Osteoblast (primary cell): ENCODE measurements at places on chromosomes 12 and 14.
A peak's percentile ranks its signal among the peaks of the same experiment; 100 is the strongest.

DNA sequence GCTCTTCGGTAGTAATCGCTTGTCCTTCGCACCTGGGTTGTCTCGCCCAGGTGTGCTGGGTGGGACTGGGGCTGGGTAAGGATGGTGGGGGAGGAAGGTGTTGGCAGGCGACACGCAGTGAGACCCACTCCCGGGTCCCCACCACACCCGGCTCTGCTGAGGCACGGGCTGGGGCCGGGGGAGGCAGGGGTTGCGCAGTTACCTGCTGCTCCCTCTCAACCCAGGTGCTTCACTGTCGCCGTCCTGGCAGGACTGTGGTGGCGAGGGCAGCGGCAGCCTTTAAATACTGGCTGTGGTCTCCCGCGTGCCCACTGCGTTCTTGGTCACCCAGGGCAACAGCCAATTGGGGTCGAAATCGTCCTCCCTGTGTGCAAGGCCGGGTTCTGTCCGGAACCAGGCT, at the start of gene CCER1:
Gene CCER1 (minus strand): TSS at position 256 of the 400 bp plus-strand sequence. CDS start 434 bp downstream, outside the sequence.
- DNase-seq = no peak

DNA sequence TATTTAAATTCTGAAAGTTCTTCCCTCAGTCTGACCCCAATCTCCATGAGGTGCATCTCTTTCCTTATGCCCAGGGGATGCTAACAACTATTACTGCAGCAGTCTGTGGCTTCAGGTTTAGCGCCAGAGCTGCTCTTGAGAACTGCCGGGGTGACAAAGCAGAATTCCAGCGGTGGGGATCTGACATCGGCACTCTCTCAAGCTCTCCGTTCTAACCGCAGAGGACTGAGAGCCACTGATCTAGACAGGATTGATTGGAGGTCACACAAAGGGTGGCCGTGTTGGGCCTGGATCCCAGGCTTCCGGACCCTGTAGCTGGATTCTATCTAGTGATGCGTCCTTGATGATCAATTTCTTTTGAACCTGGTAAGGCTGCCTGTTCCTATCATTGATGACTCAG, 155.6 kb upstream of the TMEM132C start:
- no peak for DNase-seq

DNA sequence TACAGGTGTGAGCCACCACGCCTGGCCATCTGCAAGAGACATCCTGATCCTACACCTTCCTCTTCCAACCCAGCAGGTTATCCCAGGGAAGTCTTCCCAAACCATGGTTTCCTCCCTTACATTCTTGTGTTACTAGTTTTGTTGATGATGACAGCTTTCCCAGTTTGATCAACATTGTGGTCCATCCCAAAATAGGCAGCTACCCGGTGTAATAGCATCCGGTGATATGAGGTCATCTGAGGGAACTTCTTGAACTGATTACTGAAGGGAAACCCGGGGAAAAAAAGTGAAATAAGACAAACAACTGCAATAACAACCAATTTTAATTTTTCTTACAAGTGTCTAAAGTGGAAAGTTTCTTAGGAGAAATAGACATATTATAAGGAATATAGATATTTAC, 45.3 kb upstream of the STAC3 start:
- no peak for DNase-seq

GRCh38 chr14:88482524-88482923, 72.3 kb downstream of the PTPN21 start:
- no peak for DNase-seq

DNA sequence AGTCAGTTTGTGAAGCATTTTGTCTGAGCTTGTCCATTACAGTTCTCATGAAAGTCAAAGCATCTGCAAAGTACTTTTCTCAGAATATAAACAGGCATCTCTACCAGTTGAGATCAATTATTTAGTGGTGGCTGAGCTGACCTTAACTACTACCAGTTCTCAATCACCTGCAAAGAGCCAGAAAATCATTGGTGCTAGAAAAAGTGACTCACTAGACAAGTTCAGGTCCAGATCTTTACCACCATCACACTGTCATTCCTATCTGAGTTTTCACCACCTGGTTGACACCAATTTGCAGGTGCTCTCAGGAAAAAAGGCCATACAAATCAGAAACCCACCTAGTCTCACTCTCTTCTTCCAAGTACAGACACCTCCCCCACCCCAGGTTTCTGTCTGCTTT, 33.3 kb downstream of the ITPR2 start:
- DNase-seq = peak; percentile 19

- DNase-seq = peak; percentile 92
Observed at GRCh38 chr12:99984271-99985128, at the start of gene ANKS1B. ANKS1B (minus strand) TSS chr12:99984936; CDS start chr12:99984237, 699 bp downstream.

DNA sequence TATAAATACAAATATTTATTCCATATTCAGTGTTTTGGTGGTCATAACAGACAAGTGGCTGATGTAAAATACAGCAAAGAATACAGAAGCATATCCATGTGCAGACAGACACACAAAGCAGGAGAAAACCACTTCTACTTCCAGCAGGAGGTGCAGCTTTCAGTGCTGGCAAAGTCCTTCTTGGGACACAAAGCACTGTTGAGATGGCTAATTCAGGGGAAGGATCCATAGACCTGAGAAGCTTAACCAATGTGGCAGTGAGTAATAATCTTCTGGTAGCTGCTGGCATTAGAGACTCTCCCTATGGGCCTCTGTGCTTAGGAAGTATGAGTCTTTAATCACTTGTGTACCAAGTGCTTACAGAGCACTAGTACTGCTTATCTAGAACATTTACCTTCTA, 26.8 kb downstream of the AMN1 start:
- DNase-seq = peak; percentile 54

DNA sequence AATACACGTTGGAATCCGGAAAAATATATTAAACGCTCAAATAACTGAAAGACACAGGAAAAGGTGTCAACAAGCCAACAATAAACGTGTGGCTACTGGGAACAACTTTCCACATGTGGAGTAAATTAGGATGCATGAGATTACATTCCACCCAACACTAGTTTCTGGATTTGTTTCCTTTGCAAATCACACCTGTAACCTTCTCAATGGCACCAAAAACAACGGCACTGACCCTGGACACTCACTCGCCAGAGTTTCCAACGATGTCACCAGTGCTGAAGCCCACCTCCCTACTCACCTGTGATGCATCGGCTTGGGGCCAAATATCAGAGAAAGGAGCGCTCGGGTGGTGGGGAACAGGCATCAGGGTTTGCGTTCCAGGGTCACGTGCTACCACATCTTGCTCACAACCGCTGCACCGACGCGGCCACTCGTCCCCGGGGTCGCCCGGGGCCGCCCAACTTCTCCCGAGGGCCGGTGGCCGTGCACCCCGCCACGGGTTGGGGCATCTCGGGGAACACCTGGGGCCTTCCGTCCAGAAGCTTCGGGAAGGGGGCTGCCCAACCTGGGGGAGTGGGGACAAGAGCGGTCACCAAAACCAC, 629 bp downstream of the PRDM4 start:
- peak; percentile 73 for DNase-seq

GRCh38 chr12:113422030-113422885, at the start of gene SDSL:
SDSL (plus strand) TSS chr12:113422380; CDS start chr12:113427983, 5,603 bp downstream.
- DNase-seq = peak; percentile 94

GRCh38 chr12:120668091-120668867, 18.7 kb upstream of the MLEC start:
- no peak for DNase-seq

DNA sequence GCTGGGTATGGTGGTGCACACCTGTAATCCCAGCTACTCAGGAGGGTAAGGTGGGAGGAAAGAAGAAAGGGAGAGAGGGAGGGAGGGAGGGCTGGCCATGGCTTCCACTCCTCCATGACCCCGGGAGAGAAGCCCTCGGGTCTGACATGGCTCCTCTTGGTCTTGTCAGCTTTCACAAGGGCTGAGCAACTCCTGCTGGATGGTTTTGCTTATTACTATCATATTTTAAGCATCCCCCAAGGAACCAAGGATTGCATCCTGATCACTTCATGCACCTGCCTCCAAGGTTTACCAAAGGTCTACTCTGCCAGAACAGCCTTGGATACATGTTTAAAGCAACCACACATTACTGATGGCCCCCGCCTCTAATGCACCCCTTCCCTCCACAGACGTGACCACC, 28.0 kb upstream of the NCOR2 start:
- peak; percentile 64 for DNase-seq

- DNase-seq = no peak
Observed at GRCh38 chr12:95017482-95017881, 14.0 kb upstream of the NDUFA12 start.

DNA sequence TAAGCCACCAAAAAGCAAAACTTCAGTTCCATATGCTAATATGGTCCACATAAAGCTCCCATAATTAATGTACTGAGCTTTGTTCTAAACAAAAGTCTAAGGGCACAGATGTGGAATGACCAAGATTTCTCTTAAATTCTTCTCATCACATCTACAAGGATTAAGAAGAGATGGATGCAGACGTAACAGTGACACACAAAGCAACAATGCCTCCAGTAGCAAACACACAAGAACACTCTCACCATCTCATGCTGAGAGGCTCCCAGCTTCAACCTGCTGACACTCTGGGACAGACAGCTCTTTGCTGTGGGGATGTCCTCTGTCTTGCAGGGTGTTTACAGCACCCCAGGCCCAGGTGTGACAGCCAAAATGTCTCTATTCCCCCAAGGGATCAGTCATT, 48.2 kb downstream of the SETD3 start:
- no peak for DNase-seq

GRCh38 chr12:25352083-25352918, 101.6 kb upstream of the KRAS start:
- DNase-seq = no peak

- no peak for DNase-seq
Observed at GRCh38 chr14:98958048-98958631, 313.9 kb downstream of the BCL11B start.

DNA sequence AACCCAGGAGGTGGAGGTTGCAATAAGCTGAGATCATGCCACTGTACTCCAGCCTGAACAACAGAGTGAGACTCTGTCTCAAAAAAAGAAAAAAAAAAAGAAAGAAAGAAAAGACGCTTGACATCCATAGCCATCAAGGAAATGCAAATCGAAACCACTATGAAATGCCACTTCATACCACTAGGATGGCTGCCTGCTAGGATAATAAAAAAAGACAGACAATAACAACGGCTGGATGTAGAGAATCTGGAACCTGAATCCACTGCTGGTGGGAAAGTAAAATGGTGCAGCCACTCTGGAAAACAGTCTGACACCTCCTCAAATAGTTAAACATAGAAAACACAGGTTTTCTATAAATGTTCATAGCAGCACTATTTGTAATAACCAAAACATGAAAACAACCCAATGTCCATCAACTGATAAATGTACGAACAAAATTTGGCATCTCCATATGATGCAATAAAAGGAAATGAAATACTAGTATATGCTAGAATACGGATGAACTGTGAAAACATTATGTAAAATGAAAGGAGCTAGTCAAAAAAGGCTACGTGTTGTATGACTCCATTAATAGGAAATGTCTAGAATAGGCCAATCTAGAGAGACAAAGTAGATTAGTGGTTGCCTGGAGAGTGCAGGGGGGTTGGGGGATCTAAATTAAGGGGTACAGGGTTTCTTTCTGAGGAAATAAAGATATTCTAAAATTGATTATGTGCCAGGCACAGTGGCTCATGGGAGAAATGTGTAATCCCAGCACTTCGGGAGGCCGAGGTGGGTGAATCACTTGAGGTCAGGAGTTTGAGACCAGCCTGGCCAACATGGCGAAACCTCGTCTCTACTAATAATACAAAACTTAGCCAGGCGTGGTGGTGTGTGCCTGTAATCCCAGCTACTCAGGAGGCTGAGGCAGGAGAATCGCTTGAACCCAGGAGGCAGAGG, 9.7 kb downstream of the WSB2 start:
- no peak for DNase-seq

- DNase-seq = no peak
Observed at GRCh38 chr12:85603556-85603955, 232.7 kb downstream of the RASSF9 start.

DNA sequence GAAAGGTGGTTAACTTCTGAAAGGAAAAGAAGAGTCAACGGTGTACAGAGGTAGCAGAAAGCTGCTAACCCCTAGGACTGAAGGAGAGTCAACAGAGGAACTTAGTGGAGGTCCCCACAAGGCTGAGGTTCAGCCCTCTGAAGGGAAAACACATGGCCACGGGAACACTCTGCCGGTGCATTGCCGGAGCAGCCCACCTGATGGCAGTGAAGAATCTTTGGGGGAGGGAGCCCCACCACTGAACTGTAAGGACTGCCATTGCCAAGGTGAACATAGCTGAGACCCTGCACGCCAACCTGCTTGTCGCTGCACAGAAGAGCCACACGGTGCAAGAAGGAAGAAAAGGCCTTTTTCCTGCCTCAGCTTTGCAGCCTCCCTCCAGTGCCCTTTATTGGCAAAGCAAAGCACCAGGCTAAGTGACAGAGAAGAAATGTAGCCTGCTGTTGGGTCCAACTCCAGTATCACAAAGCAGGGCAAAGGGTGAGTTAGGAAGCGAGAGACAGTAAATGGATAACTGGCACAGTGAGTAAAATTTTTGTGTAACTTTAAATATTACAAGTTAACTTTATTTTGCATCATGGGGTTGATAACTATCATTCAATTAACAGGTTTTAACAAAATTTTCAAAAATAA, 76.9 kb downstream of the LIN52 start:
- DNase-seq = peak; percentile 60

GRCh38 chr12:20400003-20400402, 31.7 kb downstream of the PDE3A start:
- no peak for DNase-seq

DNA sequence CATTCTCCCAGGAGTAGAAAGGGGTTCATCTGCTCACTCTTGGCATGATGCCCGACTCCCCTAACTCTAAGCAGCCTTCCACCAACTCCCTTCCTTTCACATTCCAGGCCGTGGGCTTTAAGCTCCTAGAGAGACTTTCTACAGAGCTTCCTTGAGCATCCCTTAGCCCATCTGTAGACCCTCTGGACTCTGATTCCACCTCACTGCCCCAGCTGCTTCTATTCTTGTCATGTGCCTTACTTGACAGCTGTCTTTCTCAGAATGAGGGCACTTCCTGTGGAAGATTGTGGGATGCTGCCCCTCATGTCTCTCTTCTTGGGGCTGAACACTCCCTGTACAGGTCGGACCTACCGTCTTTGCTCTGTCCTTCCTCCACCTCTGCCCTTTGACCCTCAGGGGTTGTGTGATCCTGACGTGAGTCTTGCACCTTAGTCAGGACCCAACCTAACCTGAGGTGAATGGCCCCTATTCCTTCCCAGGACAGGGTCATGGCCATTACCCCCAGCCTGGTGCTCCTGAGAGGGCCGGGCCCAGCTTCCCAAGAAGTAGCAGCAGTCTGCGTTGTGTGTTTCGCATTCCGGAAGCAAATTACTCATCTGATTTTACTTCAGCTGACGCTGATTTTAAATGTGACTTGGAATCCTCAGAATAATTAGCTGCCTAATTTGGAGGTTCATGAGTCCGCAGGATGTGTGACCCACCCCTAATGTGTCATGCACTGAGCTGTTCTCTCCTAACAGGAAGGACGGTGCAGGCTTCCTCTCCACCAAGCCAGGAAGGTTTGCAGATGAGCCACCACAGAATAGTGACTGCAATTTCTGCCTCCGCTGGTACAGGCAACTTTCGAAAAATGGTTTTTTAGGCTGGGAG, 2.7 kb upstream of the GALNT6 start:
- peak; percentile 97 for DNase-seq

DNA sequence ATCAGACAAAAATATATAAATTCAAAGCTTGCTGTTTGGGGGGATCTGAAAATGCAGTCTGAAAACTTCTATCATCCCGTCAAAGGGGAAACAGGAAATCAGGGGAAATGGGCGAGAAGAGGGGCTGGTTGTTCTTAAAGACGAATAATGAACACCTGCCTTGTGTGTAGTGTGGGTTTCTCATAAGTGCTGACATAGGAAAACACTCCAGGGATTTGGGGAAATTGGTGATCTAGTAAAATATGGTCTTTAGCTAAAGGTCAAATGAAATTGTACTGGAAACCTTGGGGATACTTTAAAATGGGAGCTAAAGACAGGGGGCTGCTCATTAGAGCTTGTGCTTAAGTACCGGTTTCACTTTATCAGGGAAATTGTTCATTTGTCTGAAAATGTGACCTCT, 39.6 kb upstream of the PIK3C2G start:
- DNase-seq = no peak
